ENCODE measurements at places on chromosomes 3 and 15. TPM values are rescaled to one million over a fixed set of nuclear protein-coding genes. Genes with fewer than 3 reads are reported as not detected.
A peak's percentile ranks its signal among the peaks of the same experiment; 100 is the strongest.

The KIF9 gene
- total RNA-seq: 8.9 TPM

The SH3BP5 gene
- 12.0 TPM for total RNA-seq

DNA sequence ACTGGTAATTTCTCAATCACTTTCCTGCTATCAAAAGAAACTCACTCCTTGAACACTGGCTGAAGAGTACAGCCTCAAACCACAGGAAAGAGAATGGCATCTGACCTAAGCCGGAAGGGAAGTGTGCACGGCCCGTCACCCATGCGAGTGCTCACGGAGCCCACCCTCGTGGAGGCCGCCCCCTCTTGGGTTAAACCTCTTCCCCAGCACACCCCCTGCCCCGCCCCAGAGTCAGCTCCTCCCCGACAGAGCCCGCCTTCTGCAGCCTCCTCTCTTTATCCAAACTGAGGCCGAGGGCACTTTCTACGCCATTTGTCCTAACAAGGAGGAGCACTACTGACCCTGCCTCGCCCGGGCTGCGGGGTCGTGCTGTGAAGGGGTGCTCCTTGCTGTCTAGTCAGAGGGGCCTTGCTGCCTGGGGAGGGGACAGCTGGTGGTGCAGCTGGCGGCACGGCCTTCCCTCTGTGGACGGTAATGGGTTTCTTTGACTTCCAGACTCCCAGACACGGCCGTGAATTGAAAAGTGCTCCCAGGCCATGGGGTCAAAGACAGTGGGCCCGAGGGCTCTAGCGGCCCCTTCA is 137.7 kb downstream of the NSMCE3 start:
- DNase-seq: no peak

The PLA2G4E gene
- not detected for total RNA-seq

- DNase-seq: no peak
Measured at GRCh38 chr15:73782344-73782959, 29.3 kb upstream of the INSYN1 start.

- DNase-seq: no peak
Measured at GRCh38 chr3:125154110-125154509, 58.4 kb downstream of the SLC12A8 start.

DNA sequence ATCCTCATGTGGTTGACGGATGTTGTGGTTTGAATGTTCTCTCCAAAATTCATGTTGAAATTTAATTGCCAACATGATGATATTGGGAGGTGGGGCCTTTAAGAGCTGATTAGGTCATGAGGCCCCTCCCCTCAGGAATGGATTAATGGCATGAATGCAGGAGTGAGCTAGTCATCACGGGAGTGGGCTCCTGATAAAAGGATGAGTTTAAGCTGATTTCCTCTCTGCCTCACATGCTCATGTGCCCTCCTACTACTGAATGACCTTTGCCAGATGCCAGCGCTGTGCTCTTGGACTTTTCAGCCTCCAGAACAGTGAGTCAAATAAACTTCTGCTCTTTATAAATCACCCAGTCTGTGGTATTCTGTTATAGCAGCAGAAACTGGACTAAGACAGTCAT is 111.2 kb downstream of the MYO5A start:
- DNase-seq: no peak

GRCh38 chr15:66749841-66750575 is 48.0 kb downstream of the SMAD6 start:
- no peak for DNase-seq

DNA sequence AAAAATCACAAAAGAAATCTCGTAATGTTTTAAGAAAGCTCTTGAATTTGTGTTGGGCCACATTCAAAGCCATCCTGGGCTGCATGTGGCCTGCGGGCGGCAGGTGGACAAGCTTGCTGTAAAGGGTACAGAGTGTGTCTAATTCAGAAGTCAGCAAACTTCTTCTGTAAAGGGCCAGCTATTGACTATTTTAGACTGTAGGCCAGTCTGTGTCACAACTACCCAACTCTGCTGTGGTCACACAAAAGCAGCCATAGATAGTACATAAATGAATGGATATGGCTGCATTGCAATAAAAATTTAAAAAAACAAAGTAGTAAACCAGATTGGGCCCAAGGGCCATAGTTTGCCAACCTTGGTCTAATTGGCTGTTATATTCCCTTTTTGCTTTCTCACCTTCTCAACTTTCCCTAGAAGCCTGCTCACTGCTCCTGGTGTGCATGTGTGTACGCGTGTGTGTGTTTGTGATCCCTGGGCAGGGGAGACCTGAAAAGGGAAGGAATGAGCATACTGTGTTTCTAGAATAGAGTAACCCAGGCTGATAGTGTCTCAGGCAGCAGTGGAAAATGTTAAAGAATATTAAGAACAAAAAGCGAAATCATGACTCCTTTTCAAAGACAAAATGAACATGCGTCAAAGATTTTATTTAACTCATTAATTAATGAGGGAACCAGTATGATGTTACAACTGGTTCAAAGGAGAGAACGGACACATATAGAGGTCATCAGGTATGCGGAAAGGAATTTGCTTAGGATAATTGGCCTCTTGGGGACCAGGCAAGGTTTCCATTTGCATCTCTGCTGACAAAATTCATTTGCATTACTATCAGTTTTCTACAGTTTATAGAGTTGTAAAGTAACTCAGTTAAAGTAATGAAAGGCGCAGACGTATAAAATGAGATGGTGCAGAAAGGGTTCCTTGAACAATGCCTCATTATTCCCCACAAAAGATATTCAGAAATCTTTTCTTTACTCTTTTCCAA is 248.0 kb downstream of the THSD4 start:
- no peak for DNase-seq

DNA sequence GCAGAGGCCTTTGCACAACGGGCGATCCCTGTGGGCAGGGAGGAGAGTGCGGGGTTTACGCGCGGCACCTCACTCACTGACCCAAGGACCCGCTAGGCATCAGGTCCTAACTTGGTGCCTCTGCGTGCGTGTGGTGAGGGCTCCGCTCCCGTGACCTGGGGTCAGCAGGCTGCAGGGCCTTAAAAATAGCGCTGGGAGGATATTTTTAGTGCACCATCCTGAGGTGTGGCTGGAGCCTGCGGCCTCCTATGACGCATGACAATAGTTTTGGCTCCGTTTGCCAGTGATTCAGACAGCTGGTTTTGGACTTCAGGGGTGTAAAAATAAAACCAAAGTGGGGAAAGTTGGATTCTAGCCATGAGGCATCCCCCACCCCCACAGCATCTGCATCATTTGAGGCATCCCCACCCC is 139.0 kb downstream of the FAM43A start:
- DNase-seq: no peak

The FBXO40 gene
- not detected for total RNA-seq

The C3orf70 gene
- 0.10 TPM for total RNA-seq

GRCh38 chr15:69392352-69392751 is 21.8 kb upstream of the KIF23 start:
- no peak for DNase-seq

- DNase-seq: no peak
Measured at GRCh38 chr3:156682501-156682900, 8.1 kb downstream of the TIPARP start.

- no peak for DNase-seq
Measured at GRCh38 chr3:101634591-101635196, 42.2 kb downstream of the ZBTB11 start.

- no peak for DNase-seq
Measured at GRCh38 chr3:197742787-197743186, 6.1 kb upstream of the RUBCN start.

GRCh38 chr3:156687023-156687422 is 12.6 kb downstream of the TIPARP start:
- no peak for DNase-seq

The SLC22A13 gene
- 0.33 TPM for total RNA-seq

The CHAC1 gene
- total RNA-seq: 15.5 TPM

The MKRN2 gene
- 19.4 TPM for total RNA-seq

The ACTRT3 gene
- 1.7 TPM for total RNA-seq

- DNase-seq: no peak
Measured at GRCh38 chr3:129030611-129031010, 29.5 kb downstream of the EFCC1 start.

DNA sequence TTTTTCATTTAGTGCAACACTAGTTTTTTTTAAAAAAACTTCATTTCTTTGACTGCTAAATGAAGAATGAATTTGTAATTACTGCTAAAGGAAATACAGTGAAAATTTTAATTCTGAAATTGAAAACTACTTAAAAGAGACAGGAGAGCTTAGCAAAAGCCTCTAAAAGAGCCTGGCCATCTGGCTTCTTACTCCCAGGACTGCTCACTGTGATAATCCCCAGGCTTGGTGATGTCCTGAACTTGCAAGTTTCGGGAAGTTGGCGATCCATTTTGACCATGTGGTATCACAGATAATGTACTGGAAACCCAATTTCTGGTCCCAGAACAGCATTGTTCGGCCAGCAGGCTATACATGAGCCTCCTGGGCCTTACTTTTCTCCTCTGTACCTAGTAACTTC is 292.1 kb downstream of the FGF12 start:
- DNase-seq: no peak

- DNase-seq: no peak
Measured at GRCh38 chr3:63193647-63194046, 84.5 kb upstream of the SYNPR start.

The MORC1 gene
- not detected for total RNA-seq

- DNase-seq: peak; percentile 2
Measured at GRCh38 chr3:117898722-117899522, 1135.7 kb downstream of the IGSF11 start.

GRCh38 chr15:22942877-22943276 is 37.3 kb downstream of the CYFIP1 start:
- DNase-seq: no peak

GRCh38 chr3:73411993-73412392 is 212.7 kb downstream of the PDZRN3 start:
- no peak for DNase-seq

The MESP2 gene
- total RNA-seq: 1.1 TPM

The ECE2 gene
- total RNA-seq: not detected

The SLC9C1 gene
- not detected for total RNA-seq

The ZPLD1 gene
- not detected for total RNA-seq

DNA sequence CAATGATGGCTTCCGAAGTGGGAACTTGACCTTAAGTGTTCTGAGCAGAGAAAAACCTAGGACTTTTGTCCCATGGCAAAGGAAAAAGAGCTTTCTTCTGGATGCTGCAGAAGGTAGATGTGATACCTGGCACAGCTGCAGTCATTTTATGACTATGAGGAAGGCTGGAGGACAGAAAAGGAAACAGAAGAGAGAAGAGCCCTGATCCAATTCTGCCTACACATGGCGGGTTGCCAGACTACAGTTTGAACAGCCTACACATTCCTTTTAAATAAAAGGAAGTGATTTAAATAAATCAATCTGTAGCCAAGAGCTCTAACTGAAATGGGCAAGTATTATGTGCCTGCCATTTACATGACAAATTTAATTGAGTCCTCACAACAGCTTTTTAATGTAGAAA is 43.6 kb upstream of the CHRNB4 start:
- DNase-seq: no peak

The KLHL40 gene
- total RNA-seq: not detected

GRCh38 chr3:57791245-57791644 is 35.1 kb downstream of the SLMAP start:
- DNase-seq: no peak

- no peak for DNase-seq
Measured at GRCh38 chr3:50151728-50152127, 3.4 kb upstream of the SEMA3F start.

GRCh38 chr15:54011656-54012055 is 33.4 kb downstream of the UNC13C start:
- DNase-seq: no peak

GRCh38 chr3:140508550-140508949 is 169.3 kb upstream of the TRIM42 start:
- no peak for DNase-seq

The SLC25A36 gene
- total RNA-seq: 69.5 TPM

DNA sequence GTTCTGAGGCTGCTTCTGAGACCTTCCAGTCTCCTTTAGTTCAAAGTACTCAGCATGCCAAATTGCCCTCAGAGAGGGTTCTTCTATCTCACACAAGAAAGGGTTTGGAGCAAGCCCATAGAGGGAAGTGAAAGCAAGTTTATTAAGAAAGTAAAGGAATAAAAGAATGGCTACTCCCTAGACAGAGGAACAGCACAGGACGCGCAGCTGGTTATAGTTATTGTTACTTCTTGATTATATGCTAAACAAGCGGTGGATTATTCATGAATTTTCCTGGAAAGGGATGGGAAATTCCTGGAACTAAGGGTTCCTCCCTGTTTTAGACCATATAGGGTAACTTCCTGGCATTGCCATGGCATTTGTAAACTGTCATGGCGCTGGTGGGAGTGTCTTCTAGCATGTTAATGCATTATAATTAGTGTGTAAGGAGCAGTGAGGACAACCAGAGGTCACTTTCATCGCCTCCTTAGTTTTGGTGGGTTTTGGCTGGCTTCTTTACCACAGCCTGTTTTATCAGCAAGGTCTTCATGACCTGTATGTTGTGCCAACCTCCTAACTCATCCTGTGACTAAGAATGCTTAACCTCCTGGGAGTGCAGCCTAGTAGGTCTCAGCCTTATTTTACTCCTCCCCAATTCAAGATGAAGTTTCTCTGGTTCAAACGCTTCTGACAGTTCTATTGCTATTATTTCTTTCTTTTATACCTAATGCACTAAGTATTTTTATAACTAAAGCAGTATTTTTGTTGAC is 26.3 kb downstream of the SCN11A start:
- no peak for DNase-seq

- DNase-seq: no peak
Measured at GRCh38 chr3:141116721-141117120, 65.6 kb downstream of the SPSB4 start.

The PDCD10 gene
- 83.5 TPM for total RNA-seq

DNA sequence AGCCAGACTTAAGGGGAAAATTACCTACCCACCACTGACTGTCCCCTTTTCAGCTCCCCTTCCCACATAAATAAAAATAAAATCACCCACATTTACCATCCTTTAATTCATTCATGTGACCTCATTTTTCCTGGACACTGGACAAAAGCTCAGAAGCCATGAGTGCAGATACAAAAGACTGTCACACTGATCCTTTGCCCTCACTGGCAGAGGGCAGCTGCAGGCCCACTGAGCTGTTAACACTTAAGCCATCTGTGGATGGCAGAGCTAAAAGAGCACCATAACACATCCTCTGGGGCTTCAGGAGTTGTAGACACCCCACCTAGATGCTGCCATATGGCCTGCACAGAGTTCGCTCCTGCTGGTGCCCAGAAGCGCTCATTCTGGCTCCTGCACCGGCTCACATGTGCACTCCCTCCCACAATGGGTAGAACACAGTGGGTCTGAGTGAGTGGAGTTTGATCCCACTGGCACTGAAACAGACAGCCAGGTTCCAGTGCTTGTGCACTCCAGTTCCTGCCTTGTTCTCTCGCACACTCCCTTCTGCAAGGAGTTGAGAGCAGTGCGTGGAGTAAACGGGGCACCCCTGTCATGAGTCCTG is 38.8 kb downstream of the EDC3 start:
- no peak for DNase-seq

DNA sequence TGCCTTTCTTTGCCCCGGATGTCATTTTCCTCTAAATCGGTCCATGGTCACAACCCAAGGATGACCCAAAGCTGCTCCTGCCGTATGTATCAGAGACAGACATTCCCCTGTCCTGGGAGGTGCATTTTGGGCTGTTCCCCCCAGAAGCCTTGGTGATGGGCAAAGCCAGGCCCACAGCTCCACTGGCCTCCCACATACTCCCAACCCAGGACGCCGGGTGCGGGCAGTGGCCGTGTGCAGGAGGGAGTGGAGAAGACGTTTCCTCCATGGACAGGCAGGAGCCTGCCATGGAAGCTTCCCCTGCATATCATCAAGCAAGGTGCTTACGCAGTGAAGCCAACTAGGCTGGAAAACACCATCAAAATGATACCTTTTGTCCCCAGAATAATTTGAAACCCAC is 175.0 kb downstream of the ATP10A start:
- DNase-seq: no peak

- DNase-seq: no peak
Measured at GRCh38 chr15:92848852-92849598, 51.1 kb upstream of the CHD2 start.

- no peak for DNase-seq
Measured at GRCh38 chr3:66396888-66397287, 103.9 kb downstream of the LRIG1 start.

Data from Panc1 (cell line).